Activated CD4-positive, CD25-positive, alpha-beta regulatory T cell (primary cell): ENCODE measurements at places on chromosomes 12 and 14.

- DNase-seq, result no peak
These were observed 92.5 kb upstream of the MYL2 start for GRCh38 chr12:111012918-111013317.

GRCh38 chr12:78898416-78898815 lies 33.8 kb downstream of the SYT1 start:
- no peak for DNase-seq

GRCh38 chr12:7439579-7440505 lies 4.1 kb downstream of the CD163L1 start:
- no peak for DNase-seq

- no peak for DNase-seq
These were observed 114.9 kb downstream of the PIWIL1 start for GRCh38 chr12:130452546-130452945.

- DNase-seq, result no peak
These were observed 98.8 kb downstream of the TMEM132C start for GRCh38 chr12:128365651-128366231.

GRCh38 chr14:66624336-66624937 lies 116.5 kb downstream of the GPHN start:
- no peak for DNase-seq

DNA sequence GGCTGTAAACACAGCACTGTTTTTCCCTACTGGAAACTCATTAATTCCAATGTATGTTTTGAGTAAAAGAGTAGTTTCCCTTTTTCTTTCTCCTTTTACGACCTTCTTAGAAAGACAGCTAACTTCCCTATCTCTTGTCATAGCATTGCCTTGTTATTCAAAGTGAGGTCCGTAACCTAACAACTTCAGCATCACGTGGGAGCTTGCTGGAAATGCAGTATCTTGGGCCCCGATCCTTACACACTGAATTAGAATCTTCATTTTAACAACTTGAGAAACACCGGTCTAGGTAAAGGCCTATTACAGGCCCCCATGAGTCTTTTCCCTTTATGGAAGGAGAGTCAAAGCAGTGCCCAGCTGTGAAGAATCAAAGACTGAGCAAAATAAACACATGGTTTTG lies 230.7 kb upstream of the PRKD1 start:
- DNase-seq, result no peak

- DNase-seq, result no peak
These were observed 194.3 kb downstream of the CAPZA3 start for GRCh38 chr12:18932211-18932610.

DNA sequence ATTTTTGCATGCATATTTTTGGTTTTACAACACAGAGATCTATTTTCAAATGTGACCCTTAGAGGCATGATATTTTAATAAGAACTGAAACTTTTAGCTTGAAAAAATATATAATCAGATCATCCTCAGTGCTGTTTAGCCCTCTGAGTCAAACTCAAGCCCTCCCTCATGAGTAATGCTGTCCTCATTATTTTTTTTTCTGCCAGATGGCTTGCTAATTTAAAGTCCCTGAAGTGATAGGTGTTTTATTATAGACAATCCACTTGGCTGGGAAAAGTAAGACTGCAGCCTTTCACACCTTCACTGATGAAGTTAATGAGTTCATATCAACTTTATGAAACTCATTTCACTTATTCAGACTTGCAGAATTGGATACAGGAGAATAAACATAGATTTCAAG lies 227.7 kb downstream of the SLC16A7 start:
- no peak for DNase-seq

GRCh38 chr14:85471744-85472143 lies 58.2 kb upstream of the FLRT2 start:
- no peak for DNase-seq

DNA sequence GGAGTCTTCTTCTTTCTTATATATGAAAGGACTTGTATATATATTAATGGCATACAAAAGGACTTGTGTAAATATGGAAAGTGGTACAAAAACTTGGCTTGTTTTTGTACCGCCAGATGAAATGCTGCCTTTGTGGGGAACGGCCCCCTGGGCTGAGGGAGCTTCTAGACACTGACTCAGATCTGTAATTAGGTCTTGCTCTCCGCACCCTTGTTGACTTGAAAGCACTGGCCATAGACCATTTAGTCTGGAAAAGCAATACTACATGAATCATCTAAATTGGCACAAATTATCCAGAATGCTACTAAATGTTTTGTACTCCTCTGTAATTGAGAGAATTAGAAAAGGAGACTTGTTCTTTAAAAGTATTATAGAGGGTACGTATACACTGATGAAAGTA lies 399.9 kb upstream of the RGS6 start:
- DNase-seq, result no peak

GRCh38 chr12:124428792-124429281 lies 133.9 kb downstream of the RFLNA start:
- no peak for DNase-seq

DNA sequence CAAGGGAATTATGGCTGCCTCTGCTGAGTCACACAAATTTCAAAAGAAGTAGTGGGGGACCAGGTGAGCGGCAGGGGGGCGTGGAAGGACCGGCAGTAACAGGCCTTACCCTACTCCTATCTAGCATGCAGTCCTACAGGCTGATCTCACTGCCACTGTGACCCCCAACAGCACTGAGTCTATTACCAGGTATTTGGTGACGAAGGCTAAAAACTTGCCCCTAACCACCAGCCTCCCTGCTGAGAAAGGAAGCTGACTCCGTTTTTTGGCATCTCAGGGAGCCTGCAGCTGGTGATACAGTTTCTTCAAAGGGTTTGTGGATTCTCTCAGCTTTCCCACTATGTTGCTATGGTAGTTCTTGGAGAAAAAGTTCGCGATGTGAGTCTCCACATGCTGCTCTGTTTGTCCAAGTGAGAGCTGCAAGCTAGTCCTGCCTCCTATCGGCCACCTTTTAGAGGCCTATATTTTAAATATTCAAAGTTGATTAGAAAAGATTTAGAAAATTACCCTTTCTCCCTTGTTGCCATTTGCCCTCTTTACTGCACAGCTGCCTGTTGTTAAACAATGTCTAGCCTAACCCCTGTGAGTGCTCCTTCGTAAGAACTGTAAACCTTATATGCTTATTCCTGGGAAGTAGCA lies 57.1 kb upstream of the SLCO1B1 start:
- no peak for DNase-seq
